Stimulated activated naive CD4-positive, alpha-beta T cell (primary cell): ENCODE measurements at places on chromosomes 11 and 22.

GRCh38 chr22:24367841-24368240, 59.6 kb upstream of the ADORA2A start:
- DNase-seq, result no peak

GRCh38 chr11:64654958-64655541, 64.0 kb downstream of the SLC22A12 start:
- no peak for DNase-seq

DNA sequence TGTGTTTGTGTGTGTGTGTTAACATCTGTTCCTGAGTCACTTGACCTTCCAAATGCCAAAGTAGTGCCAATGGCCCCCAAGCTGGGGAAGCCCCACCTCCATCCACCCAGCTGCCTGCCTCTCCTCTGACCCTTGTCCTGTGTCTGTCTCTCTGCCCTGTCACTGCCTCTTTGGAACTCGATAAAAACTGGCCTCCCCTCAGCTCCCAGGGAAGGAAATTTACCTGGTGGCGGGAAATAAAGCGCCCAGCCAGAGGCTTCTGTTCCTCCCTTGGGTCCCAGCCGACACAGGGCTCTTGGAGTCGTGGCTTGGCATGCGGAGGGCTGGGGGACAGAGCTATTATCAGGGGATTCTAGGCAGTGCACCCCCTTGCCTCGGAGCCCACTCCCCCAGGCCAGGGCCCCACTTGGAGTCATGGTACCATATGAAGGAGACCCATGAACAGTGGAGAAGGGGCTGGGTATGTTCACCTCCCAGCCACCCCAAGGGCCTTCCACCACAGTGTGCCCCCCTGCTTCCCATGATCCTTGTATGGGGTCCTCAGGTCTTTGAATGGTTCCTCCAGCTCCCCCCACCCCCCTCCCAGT, 6.2 kb downstream of the KCNC1 start:
- no peak for DNase-seq

GRCh38 chr11:35912883-35913624, 30.8 kb upstream of the LDLRAD3 start:
- no peak for DNase-seq

- DNase-seq, result no peak
These were observed 113.8 kb upstream of the PITPNB start for GRCh38 chr22:28032861-28033260.

DNA sequence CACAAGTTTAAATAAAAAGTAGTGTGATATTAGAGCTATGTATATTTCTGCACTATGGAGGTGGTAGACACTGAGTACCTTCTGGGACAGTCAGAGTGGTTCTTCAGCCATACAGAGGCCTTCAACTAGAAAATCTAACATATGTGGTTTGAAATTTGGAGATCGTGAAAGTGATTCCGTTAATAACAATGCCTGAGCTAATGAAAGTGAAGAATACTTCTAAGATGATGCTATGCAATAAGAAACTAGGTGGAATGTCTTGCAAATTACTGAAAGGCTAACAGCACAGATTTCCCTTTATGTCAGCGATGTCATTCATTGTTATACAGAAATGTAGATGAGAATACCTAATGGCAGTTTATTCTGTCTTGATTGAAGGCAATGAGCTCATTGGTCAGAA, 1984.7 kb upstream of the RAG2 start:
- DNase-seq, result no peak

DNA sequence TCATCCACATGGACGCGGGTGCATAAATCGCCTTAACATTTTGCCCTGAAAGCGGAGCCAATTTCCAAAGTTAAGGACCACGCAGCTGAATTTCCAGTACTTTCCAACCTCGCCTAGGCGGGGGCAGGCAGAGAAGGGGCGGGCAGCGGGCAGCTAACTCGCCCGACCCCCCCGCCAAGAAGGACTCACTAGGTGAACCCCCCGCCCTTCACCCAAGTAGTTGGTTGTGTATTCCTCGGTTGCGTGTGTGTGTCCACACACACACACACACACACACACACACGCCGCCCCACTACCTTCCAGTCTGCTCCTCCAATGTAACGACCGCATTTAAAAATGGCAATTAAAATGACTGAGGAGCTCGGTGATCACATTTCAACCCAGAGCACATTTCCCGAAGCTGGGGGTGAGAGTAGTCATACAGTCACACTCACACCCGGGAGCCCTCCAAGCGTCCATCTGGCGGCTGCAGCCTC, 1.4 kb downstream of the TENM4 start:
- DNase-seq, result no peak

DNA sequence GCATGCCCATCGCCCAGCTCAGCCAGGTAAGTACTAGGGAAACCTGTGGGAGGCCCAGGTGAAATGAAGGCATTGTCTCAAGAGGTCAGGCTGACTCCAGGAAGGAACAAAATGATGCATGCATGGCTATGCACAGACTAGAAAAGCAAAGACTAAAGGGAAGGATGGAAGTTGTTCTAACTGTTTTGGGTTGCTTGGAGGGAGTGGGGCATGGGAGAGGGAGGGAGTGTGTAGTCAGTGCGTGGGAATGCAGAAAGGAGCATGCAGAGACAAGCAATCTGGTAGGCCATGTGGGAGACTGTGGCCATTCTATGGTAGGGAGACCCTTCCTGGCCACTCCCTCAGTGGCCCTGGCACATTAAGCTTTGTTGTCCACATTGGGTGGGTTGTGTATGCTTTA, 2.9 kb downstream of the MICAL3 start:
- DNase-seq, result no peak

- DNase-seq, result no peak
These were observed 34.9 kb upstream of the NFRKB start for GRCh38 chr11:129930296-129930695.

GRCh38 chr11:120546312-120547205, 35.0 kb downstream of the GRIK4 start:
- no peak for DNase-seq

DNA sequence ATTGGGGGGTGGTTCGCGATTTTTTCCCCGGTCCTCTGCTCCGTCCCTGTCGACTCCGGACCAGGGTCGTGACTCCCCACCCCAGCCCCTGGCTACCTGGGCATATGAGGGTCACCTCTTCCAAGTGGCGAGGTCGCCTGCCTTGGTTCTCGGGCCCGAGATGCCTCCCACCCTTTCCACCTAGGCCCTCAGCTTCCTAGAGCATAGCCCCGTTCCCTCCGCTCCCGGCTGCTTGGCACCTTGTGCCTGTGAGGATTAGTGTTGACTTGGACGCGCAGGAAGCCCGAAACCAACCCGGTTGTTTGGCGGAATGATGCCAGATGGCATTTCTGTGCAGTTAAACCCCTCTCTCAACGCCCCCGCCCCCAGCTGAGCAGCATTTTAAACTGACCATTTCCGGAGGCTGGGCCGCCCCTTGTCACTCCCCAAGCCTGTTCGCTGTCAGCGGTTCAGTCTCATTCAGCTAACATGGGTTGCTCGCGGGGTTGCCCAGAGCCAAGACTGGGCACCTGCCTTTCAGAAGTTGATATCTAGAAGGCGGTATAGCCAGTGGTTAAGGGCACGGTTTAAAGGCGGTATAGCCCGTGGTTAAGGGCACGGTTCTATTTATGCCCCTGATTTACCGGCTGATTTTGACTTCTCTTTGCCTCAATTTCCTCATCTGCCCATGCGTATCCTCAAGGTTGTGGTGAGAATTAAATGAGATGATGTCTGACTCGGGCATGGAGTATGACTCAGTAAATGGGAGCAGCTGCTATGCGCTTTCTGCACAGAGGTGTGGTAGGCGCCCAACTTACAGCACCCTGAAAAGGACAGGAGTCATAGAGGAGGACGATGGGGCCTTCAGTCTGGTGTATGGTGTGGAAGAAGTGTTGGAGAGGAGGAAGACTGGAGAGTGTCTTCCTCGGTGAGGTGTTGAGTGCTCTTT, 639 bp downstream of the INCENP start:
- no peak for DNase-seq

- peak; percentile 71 for DNase-seq
These were observed 2.8 kb downstream of the SIAE start for GRCh38 chr11:124670732-124671131.

DNA sequence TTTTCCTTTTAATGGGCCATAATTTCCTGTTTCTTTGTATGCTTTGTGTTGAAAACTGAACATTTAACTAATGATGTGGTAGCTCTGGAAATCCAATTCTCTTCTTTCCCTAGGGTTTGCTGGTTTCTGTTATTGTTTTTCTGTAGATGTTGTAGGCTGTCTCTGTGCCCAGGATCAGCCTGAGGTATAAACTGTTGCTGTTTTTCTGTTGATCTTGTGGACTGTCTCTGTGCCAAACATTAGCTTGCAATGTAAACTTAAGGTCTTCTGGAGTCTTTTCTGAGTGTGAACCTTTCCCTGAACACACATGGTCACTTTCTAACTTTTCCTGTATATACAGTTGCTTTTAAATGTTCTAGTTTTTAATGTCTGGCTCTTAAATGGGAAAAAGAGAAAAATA, 5.9 kb upstream of the TSKU start:
- no peak for DNase-seq

DNA sequence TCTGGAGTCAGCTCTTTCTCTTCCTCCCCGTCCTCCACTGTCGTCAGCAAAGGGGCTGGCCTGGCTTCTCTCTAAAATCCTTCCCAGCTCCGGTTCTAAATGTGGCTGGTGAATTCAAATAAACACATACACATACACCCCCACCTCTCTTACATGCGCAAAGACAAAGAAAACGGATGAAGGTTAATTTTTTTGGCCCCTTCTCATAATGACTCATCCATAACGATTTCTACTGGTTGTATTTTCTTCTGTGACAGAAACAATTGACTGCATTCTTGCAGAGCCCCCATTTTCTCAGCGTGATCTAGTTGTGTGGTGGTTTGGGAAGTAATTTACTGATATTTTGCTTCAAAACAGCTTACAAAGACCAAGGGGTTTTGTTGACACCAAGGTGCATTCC, 130.0 kb upstream of the NTM start:
- no peak for DNase-seq

- DNase-seq, result no peak
These were observed 5.1 kb upstream of the SAAL1 start for GRCh38 chr11:18111005-18111404.

GRCh38 chr11:116539836-116540418, 232.9 kb downstream of the BUD13 start:
- DNase-seq, result no peak

GRCh38 chr11:94134651-94135512, 6.2 kb downstream of the PANX1 start:
- DNase-seq, result no peak

DNA sequence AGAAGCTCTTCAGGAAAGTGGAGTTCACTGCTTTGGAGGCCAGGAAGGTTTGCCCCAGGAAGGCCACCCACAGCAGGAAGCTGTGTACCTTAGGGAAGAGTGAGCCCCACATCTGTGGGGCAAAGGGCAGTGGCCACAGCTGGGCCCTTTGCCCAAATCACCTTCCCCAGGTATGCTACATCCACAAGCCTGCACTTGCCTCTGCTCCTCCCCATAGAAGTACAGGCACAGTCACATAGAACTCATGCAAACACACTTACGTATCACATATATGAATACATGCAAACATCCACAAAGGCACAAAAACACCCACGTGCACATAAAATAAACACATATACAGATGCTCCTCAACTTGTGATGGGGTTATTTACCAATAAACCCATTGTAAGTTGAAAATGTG, 2.1 kb downstream of the TRIM29 start:
- DNase-seq, result no peak

DNA sequence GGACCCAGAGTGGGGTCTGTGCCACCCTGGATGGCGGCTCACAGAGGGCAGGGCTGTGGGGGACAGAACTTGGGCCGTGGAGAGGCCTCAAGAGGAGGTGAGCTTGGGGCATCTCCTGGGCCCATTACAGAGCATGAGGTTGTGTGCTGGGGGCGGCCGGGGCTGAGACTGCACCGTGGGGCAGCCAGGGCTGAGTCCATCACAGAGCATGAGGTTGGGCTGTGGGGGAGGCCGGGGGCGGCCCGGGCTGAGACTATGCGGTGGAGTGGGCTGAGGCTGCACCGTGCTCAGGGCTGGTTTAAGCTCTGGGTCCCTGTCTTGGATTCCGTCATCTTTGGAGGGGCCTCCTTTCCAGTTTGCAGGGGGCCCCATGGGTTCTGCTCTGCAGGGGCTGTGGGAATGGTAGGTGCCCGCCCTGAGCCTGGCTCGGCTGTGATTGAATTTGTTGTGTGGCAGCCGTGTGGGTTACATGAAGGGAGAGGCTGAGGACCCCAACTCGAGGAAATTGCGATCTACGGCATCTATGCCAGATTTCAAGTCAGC, 38.1 kb upstream of the MUC5AC start:
- DNase-seq, result no peak

DNA sequence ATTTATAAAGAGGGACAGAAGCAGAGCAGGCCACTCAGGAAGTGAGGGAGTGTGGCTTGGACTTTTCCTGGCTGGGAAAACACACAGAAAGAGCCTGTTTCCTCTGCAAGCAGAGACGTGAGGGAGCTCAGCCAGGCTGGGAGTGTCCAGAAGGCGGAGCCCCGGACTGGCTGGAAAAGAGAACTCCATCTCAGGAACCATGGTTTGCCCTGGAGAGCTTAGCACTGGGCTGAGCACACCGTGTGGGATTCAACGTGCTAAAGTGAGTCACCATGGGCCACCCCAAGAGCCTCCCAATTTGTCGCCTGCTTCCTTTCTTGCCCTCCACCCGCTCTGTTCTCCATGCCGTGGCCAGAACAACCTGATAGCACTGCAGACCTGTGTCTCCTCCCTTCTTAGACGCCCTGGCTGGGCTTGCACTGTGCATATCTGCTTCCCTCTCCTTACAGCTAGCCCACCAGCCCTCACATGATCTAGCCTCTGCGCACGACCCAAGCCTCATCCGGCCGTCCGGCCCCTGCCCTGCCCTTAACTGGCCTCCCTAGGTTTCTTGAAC, 51.8 kb downstream of the GALNT18 start:
- DNase-seq, result no peak

DNA sequence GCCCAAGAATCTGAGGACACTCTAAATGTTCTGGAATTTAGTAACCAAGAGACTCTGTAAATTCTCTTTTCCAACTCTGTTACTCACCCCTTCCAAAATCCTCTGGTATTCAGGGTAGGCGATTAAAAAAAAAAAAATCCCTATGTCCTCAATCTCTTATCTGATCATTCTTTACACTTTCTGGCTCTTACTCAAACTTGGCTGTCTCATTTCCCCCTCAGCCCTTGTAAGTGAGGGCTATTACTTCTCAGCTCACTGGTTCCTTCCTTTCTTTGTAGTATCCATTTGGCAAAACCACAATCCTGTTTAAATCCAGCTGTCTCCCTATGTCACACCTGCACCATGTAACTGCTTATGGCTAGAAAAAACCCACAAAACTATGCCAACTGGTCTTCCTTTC, 12.7 kb upstream of the MSANTD2 start:
- no peak for DNase-seq

GRCh38 chr11:71095294-71095850, 157.0 kb downstream of the SHANK2 start:
- DNase-seq, result no peak

DNA sequence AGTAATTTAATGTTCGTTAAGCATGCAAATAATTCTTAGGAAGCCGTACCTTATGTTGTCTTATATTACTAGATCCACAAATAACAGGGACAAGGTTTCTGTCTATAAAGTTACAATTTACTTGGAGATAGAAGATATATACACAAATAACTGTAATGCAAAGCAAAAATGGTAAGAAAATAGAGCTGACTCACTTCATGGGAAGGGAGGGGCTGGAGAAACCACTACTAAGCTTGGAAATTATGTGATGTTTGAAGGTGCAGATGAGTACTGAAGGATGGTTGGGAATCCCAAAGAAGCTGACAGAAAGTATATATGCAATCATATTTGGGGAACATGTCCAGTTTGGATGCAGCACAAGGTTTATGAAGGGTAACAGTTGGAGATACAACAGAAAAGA, 4.0 kb downstream of the NPAT start:
- no peak for DNase-seq
